ENCODE measurements at places on chromosomes 1 and 21. TPM values are rescaled to one million over a fixed set of nuclear protein-coding genes. Genes with fewer than 3 reads are reported as not detected.

- no peak overlapping the region for H3K4me3 ChIP-seq
- peaks cover 12% of the 10 kb centered on the region for H3K36me3 ChIP-seq
- H3K27me3 ChIP-seq: peaks cover 5% of the 10 kb centered on the region
- no peak for DNase-seq
Observed at GRCh38 chr1:31437433-31438037, 24.5 kb downstream of the SERINC2 start.

- DNase-seq: no peak
- no peak overlapping the region for H3K27ac ChIP-seq
- no peaks in the 10 kb centered on the region for H3K27me3 ChIP-seq
- H3K4me3 ChIP-seq: no peak overlapping the region
- H3K4me1 ChIP-seq: peaks cover 9% of the 10 kb centered on the region
Observed at GRCh38 chr1:165296205-165296604, 60.3 kb downstream of the LMX1A start.

- H3K27ac ChIP-seq: no peak overlapping the region
- no peak overlapping the region for H3K4me3 ChIP-seq
- H3K27me3 ChIP-seq: no peaks in the 10 kb centered on the region
- H3K36me3 ChIP-seq: no peaks in the 10 kb centered on the region
- DNase-seq: no peak
Observed at GRCh38 chr1:232690285-232690935, 60.5 kb upstream of the SIPA1L2 start.

DNA sequence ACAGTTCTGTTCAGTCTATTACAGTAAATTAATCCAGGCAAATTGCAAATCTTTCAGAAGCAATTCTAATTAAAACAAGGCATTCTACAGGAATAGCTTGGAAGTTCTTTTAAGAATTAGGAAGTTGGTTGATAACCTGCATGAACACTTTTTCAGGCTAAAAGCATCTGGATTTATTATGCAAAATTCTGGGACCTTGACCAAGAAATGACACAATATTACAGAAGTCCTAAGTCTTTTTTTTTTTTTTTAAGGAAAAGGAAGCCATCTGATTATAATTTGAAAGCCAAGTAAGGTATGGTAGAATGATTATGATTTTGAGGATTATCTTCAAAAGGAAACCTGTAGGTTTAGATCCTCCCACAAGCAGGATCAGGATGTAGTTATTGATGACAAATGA, 74.7 kb upstream of the KCNK2 start:
- H3K4me3 ChIP-seq: no peak overlapping the region
- no peaks in the 10 kb centered on the region for H3K36me3 ChIP-seq
- H3K27me3 ChIP-seq: no peaks in the 10 kb centered on the region
- no peak for DNase-seq
- H3K4me1 ChIP-seq: no peaks in the 10 kb centered on the region

DNA sequence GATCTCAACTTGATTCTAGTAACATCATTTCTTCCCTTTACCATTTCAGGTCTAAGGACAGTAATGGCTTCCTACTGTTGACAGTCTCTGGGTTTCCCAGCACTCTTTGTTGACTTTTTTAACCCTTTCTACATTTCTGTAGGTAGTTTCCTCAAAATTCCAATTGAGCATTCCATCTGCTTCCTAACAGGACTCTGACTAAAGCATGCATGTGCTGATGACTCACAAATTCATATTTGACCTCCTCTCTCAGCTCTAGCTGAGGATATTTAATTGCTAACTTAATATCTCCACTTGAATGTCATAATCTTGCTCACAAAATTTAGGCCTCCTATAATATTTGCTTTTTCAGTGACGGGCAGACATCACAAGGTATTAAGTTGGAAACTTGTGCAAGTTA, 93.3 kb upstream of the ZNHIT6 start:
- H3K4me3 ChIP-seq: no peak overlapping the region
- no peaks in the 10 kb centered on the region for H3K36me3 ChIP-seq

- H3K27me3 ChIP-seq: peaks cover 2% of the 10 kb centered on the region
- H3K36me3 ChIP-seq: no peaks in the 10 kb centered on the region
Observed at GRCh38 chr1:227886503-227886961, 61.2 kb downstream of the WNT9A start.

IRF6 gene
- total RNA-seq: 0.47 TPM

- H3K36me3 ChIP-seq: no peaks in the 10 kb centered on the region
- no peak overlapping the region for H3K27ac ChIP-seq
- H3K27me3 ChIP-seq: no peaks in the 10 kb centered on the region
Observed at GRCh38 chr1:197388801-197389200, 120.7 kb downstream of the CRB1 start.

FCRLA gene
- total RNA-seq: 0.39 TPM

OR2L5 gene
- total RNA-seq: 0.22 TPM

- no peak for DNase-seq
- H3K27ac ChIP-seq: peak overlapping the region; percentile 66
- H3K4me3 ChIP-seq: no peak overlapping the region
- H3K36me3 ChIP-seq: peaks cover 9% of the 10 kb centered on the region
Observed at GRCh38 chr1:14639291-14640050, 41.0 kb downstream of the KAZN start.

DNA sequence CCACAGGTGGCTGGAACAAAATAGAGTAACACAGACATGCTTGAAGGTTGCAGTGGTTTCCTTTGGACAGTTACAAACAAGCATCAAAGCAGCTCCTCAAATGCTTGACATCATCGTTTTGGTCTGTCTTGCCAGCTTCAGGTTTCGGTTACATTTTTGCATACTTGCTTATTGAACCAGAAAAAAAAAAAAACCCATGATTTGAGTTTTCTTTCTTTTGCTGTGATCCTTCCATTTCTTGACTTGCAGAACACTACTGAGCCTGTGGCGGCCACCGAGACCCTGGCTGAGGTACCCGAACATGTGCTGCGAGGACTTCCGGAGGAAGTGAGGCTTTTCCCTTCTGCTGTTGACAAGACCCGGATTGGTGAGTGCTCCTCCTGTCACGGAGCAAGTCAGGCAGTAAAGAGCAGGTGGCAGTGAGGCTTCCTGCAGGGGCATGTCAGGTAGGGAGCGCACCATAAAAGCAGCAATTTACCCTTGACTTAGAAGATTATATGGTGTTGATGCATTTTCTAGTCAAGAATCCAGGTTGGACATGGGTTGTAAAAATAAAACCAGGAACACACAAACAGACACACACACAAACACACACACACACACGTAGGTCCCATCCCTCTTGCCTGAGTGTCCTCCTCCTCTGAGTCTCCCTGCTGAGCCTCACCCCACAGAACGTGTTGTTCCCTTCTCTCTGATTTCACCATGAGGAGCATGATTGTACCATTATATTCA, 30.9 kb downstream of the PRDM2 start:
- H3K4me1 ChIP-seq: peaks cover 18% of the 10 kb centered on the region
- no peak overlapping the region for H3K4me3 ChIP-seq
- no peak for DNase-seq
- H3K27me3 ChIP-seq: no peaks in the 10 kb centered on the region
- no peaks in the 10 kb centered on the region for H3K36me3 ChIP-seq
- H3K27ac ChIP-seq: no peak overlapping the region

All from glutamatergic neuron (in vitro differentiated cells).